Stimulated activated CD8-positive, alpha-beta memory T cell treated with anti-CD3 and anti-CD28 coated beads, Interleukin-15, amount 100 ng/mL, for 24 hours (primary cell): ENCODE measurements at places on chromosomes 2 and 18.

GRCh38 chr18:33720133-33720532, 142.1 kb downstream of the ASXL3 start:
- no peak for DNase-seq

GRCh38 chr2:54820558-54820957, 97.1 kb downstream of the EML6 start:
- DNase-seq, result no peak

DNA sequence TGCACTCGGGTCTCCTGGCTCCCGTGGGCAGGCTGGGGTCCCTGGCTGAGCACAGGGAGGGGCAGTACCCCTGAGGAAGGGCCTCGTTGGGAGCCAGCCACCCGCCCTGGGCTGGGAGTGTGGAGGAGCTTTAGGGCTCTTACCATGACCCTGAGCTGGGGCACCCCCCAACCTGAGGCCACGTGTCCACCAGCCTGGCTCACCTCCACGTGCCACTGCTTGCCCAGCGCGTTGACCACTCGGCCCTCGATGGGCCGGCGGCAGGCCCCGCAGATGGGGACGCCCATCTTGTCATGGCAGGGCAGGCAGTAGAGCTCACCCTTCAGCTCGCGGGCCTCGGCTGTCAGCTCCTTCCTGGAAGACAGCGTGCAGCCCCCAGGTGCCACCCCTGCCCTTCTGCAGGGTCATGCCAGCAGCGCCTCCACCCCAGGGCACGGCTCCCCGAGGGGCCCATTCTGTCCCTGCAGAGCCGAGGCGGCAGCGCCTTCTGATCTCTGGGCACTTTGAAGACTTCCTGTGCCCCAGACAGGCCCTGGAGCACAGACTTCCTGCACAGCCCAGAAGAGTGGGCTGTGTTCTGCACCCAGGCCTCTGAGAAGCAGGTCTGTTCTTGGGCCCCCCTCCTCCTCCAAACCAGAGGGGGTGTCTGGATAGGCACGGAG, 4.0 kb upstream of the GPR17 start:
- no peak for DNase-seq

- no peak for DNase-seq
Measured at GRCh38 chr2:11187731-11188130, 32.5 kb downstream of the SLC66A3 start.

DNA sequence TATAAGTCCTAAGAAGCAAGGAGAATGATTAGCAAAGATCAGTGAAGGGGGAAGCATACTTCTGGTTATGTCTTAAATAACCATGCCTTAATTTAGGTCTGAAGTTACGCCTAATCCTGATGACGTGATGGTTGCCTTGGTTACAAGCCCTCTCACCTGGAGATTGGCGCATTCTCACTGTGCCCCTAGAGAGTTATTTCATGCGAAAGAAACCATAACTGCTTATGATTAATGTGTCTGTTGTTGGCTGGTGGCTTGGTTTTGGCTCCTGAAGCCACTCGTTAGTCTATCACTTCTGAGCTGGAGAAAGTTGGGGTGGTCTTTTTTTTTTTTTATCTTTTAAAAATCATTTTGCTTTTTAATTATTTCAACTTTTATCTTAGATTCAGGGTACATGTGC, 47.0 kb downstream of the TNFRSF11A start:
- no peak for DNase-seq

DNA sequence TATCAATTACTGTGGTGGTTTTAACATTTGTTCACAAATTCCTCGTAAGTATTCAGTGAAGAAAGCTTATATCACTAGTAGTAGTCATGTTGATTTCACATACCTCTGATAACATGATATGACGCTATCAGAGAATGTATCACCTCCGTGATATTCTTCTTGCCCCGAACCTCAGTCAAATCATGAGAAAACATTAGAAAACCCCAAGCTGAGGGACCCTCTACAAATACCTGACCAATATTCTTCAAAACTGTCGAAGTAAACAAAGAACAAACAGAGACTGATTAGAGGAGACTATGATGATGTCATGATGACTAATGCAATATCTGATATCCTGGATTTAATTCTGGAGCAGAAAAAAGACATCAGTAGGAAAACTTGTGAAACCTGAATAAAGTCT, 85.6 kb upstream of the SPOPL start:
- DNase-seq, result no peak

DNA sequence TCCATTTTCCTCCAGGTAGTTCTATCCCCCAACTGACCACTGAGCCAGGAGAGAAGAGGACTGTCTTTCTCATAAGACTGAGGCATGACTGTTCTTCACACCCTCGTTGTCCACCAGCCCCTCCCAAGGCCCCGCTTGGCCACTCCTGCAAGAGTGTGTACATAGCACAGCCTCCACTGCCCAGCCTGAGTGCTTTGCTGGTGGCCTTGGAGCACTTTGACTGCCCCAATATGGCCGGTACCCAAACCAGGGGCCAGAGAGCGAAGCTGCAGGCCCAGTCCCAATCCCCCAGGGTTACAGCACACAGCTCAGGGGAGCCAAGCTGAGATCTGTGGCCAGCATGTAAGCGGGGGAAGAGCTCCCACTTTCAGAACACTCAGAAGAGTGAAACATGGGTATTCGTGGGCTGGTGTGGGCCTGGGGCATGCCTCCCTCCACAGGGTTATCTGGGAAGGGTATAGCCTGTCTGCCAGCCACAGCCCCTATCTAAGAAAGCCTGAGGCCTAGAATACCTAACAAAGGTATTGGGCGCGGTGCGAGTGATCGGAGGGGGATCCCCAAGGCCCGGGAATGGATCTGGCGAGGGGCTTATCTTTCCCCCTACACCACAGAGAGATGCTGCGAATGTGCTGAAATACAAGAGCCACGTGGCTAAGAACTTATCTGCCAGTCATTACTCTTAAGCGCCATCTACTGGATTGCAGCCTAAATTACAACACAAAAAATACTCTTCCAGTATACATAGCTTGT, 163.8 kb downstream of the WDPCP start:
- DNase-seq, result no peak

DNA sequence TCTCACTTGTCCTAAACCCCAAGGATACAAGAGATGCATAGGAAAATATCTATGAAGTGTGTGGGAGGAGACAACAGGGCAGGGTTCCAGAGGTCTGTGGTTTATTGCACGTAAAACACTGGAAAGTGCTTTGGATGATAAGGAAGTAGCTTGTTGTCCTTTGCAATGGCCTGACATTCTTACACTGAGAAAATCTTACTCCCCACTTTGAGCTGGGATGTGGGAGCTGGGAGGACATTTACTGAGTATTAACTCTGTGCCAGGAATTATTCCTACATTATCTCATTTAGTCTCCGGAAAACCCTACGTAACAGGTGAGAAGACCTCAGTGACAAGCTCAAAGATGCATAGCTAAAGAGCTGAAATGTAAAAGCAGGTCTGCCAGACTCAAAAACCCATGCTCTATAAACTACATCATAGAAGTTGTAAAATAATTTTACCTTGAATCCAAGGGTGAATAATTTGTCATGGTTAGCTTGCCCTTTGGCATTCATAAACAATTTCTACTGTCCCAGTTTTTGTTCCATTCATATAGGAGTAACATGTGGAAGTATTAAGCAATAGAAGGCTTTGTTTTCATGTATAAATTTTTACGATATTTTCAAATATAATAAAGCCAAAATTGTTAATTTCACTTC, 9.2 kb upstream of the GALNT3 start:
- no peak for DNase-seq

- DNase-seq, result no peak
Measured at GRCh38 chr2:160278101-160278878, 78.2 kb upstream of the ITGB6 start.

DNA sequence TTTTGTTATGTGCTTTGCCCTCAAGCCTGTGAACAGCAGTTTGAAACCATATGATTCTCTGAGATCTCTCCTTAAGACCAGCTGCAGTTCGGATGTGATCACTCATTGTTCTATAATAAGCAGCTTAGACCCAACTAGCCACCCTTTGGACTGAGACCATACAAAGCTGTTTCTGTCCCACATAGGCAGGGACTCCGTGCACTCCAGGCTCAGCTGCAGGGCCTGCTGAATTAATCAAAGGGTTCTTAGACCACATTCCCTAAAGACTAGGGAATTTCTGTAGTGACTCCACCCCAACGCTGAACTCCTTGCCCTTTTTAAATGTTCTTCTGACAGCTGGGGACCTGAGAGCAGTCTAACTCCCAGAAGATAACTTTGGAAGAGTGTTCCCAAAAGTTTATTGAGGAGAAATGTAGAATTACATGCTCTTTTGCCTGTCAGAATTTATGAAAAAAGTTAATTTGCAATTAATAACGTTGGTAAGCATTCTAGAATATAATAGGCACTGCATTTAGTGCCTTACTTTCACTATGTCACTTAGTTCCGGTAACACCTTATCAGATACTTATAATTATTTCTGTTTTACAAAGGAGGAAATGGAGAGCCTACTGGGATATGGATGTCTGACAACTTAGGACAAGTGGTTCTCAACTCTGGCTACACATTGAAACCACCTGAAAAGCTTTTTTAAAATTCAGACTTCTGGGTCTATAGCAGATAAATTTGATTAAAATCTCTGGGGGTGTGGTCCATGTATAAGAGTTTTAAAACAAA, 42.3 kb downstream of the GULP1 start:
- no peak for DNase-seq

DNA sequence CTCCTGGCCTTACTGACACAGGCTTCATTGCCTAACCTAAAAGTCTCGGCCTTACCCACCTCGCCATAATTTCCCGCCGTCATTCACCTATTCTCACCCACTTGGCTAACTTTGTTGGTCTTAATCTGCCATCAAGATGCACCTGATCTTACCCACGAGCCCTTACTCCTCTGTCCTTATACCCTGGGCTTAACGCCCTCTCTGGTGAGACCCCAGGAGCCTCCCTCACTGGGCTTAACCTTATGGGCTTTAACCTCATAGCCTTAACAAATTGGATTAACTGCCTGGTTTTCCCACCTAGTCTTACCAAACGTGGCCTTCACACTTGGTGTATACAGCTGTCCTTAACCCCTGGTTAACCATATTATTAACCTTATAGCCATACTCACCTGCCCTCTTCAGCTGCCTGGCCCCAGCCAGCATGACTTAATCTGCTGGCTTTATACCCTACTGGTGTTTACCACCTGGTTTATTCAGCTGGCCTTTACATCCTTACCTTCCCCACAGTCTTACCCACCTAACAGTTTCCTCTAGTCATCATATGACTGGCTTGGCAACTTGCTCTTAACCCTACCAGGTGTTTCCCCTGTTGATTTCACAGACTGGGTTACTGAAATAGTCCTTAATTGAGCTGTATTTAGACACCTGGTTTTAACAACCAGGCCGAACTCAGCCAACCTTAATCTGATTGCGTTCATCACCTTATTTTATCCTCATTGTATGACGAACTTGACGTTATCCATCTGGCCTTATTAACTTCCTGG, 132.0 kb upstream of the ZSWIM2 start:
- DNase-seq, result no peak

GRCh38 chr2:167404627-167405284, 516.5 kb downstream of the XIRP2 start:
- no peak for DNase-seq

- DNase-seq, result no peak
Measured at GRCh38 chr2:198162276-198162675, 357.9 kb downstream of the PLCL1 start.

- no peak for DNase-seq
Measured at GRCh38 chr2:112648081-112648480, 2.3 kb downstream of the SLC20A1 start.

DNA sequence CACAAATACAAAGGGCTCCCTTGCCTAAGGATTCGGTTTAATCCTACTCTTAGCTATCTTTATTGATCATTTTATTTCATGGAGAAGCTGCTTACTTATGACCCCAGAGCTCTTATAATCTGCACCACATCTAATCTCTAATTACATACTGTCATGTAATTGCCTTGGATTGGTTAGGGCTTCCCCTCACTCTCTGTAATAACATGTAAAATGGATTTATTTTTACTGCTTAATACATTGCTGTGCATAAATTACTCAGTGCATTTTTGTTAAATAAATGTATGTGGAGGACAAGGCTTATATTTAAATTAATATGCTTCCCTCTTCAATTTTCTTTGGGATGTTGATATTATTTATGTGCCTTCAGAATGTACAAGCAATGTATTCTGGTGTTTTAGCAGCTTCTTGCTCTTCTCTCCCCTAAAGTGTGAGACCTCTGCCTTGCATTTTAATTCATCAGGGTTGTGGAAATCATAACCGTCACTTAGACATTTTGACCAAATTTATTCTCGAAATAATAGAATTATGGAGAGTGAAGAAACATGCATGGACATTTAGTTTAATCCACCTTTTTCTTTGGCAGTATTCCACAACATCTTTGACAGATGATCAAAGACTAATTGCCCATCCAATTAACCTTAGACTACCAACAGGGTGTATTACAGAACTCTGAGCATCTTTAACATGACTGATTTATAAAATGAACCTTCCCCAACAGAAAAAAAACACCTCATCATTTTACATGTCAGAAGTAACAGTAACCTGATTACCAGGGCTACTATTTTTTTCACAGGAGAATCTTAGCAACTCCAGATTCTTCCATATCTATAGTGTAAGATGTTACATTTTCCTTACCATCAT, 692.6 kb downstream of the LRRTM4 start:
- no peak for DNase-seq

DNA sequence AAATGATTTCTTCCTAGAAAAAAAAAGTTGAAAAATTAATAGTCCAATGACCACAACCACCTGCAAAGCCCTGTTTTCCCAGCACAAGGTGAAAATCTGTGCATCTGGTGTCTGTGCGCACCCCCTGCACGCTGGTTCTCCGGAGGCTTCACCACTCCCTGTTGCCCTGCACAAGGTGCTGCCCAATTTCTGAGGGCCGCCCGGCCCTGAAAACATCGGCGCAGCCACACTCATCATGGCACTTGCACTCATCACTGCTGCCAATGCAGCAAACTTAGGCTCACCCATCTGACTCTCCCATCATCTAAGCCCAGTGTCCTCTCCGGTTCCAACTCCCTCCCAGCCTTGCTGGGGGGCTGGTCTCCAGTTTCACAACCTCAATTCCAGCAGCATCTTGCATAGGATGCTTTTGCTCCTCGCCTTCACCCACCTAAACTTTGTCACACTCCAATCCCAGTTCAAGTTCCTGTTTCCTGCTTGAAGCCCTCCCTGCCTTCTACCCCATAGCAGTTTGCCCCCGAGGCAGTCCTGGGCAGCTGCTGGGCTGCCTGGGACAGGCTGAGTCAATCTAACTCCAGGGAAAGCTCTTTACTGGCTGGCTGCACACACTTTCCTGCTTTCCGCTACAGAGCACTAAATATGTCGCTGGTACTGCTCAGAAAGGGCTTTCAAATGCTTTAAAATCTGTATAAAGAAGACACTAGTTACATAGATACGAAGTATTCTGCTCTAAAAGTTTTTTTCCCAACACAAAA, 522.5 kb upstream of the ID2 start:
- DNase-seq, result no peak
